ENCODE measurements at places on chromosomes 6 and 20.

- no peak for DNase-seq
Measured at GRCh38 chr20:17662333-17663039, 19.6 kb downstream of the RRBP1 start.

- no peak for DNase-seq
Measured at GRCh38 chr20:50799176-50799889, 4.5 kb downstream of the BCAS4 start.

GRCh38 chr6:25337431-25337830 lies 58.3 kb downstream of the CARMIL1 start:
- no peak for DNase-seq

- no peak for DNase-seq
Measured at GRCh38 chr20:10898552-10898951, 224.8 kb upstream of the JAG1 start.

DNA sequence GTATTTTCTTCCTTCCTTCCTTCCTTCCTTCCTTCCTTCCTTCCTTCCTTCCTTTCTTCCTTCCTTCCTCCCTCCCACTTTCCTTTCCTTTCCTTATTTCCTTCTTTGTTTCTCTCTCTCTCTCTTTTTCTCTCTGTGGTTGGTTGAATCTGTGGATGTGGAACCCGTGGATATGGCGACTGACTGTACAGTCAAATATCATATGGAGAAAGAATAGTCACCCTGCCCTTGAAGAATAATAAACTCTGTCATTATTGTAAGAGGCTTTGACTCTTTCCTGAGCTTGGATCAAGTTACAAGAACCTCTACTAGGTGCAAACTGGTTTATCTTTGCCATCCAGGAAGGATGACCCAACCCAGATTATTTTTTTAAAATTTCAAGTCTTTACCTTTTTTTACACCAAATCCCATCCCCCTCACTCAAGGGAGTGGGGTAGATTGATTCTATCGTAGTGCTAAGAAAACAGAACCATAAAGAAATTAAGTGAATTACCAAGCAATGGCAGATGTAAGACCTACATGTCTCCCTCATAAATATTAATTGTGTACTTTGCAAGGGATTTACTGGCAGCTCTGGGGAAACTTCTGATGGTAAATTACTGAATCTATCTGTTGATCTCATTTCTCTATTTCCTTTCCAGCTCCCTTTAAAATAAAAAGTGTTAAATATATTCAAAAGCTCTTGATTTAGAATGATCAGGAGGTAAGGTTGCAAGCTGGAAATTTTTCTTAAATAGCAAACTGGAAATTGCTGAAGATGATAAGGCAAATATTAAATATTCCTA lies 667.5 kb downstream of the UTRN start:
- no peak for DNase-seq

GRCh38 chr20:58642441-58642840 lies 8.6 kb upstream of the STX16 start:
- no peak for DNase-seq

DNA sequence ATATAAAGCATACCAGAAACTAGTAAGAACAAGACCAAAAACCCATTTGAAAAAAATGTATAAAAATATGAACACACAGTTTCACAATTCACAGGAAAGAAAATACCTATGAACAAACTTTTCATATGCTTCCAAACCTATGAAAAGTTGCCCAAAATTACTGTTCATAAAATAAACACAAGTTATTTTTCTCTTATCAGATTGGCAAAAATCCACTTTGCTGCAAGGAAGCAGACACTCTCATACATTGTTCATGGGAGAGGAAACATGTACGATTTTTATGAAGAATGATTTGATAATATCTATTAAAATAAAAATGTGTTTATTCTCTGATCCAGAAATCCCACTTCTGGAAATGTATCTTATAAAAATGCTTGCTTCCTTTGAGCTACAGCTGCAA lies 40.0 kb upstream of the OCSTAMP start:
- no peak for DNase-seq

DNA sequence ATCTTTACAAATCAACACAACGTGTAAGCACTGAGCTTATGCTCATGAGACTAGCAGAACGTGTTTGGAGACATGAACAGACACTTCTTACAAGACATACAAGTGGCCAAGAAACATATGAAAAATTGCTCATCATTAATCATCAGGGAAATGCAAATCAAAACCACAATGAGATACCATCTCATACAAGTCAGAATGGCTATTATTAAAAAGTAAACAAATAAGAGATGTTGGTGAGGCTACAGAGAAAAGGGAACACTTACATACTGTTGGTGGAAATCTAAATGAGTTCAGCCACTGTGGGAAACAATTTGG lies 327.9 kb upstream of the SOX4 start:
- DNase-seq, result no peak

- DNase-seq, result no peak
Measured at GRCh38 chr6:142412241-142412640, 110.4 kb downstream of the ADGRG6 start.

DNA sequence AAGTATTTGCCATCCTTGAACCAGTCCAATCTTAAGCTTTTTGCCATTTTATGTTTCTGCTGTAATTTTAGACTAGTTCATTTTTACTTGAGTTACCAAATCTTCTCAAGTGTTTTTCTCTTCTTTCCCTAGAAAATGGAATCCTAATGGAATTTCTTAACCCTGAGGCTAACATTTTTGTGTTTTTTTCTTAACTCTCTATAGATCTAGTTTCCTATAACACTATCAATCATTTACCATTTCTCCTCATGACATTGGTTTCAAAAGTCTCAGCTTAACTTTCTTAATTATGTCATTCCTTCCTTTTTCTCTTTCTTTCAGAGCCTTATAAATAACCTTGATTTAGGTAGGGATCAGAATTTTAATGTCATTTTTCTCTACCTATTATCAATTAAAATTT lies 54.8 kb downstream of the SENP6 start:
- DNase-seq, result no peak

DNA sequence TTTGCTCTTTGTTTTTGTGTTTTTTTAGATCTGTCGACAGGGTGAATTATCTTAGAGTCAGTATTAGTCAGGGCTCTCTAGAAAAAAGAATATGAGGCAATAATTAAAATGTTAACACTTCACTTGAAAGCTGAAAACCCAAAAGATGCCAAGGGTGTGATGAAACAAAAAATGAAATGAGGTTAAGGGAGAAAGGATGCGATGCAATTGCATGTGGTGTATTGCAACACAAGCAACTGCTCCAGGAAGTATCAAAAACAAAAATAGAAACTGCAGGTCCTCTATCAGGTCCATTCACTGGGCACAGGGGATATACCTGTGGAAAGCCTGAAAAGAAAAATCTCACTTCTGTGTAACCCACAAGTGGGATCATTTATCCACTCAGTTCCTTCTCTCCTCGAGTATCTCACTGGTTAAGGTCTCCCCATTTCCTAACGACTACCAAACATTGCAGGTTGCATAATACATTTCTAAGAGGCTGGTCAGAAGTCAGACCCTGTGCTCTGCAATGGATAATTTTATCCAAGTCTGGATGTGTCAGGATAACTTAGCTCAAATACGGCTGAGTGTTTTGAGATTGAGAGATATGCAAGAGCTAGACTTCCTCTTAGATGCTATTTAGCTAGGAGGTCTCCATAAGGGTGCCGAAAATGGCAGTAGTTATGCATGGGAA lies 257.7 kb upstream of the GJE1 start:
- DNase-seq, result no peak

All from stimulated activated CD8-positive, alpha-beta memory T cell treated with anti-CD3 and anti-CD28 coated beads, Interleukin-4, amount 100 ng/mL, for 4 hours (primary cell).